ENCODE measurements at places on chromosomes 3 and 15.

DNA sequence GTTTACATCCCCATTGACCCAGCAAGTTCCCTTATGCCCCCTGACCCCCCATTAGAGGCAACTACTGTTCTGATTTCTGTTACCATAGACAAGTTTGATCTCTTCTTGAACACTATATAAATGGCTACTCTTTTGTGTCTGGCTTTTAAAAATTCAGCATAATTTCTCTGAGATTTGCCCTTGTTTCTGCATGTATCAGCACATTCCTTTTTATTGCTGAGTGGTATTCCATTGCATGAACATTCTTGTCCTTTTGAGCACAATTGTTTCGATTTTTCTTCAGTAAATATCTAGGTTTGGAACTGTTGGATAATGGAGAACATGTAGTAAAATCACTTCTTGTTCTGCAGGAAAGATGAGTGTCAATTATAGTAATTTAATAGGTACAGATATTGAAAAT lies 49.1 kb upstream of the MYRIP start:
- no peak for DNase-seq

DNA sequence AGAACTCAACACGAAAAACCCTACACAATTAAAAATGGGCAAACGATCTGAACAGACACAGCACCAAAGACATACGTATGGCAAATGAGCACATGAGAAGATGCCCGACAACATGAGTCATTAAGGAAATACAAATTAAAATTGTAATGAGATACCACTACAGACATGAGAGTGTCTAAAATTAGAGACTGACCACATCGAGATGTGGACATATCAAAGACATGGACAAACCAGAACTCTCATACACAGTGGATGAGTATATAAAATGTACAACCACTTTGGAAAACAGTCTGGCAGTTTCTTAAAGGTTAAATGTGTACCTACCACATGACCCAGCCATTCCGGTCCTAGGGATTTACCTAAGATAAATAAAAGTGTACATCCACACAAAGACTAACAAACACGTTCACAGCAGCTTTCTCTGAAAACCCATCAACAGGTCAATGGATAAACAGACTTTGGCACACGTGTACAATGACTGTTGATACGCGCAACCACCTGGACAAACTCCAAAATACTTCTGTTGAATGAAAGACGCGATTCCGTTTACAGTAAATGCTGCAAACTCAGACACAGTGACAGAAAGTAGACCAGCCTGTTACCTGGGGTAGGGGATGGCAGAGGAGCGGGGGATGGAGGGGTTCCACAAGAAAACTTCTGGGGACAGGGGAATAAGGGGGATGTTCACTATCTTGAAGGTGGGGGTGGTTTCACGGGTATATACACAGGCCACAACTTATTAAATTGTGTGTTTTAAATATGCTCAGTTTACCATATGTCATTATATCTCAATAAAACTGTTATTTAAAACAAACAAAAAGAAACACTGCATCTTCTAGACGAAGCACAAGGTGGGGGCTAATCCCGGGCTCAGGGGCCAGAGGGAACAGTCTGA lies 2.1 kb downstream of the TNK2 start:
- DNase-seq = no peak

- DNase-seq = no peak
These were observed 79.3 kb upstream of the TCF12 start for GRCh38 chr15:56839099-56839498.

DNA sequence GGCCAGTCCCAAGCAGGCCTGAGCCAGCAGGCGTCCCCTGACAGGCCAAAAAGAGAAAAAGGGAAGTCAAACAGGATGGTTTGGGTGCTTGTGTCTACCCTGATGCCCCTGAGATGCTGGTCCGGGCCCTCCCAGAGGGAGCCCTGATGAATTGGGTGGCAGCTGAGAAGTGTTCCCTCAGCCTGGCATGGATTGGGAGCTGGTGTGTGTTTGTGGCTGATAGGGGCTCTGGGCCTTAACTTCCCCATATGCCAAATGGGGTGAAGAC lies 1.4 kb downstream of the FBLN2 start:
- DNase-seq = no peak

DNA sequence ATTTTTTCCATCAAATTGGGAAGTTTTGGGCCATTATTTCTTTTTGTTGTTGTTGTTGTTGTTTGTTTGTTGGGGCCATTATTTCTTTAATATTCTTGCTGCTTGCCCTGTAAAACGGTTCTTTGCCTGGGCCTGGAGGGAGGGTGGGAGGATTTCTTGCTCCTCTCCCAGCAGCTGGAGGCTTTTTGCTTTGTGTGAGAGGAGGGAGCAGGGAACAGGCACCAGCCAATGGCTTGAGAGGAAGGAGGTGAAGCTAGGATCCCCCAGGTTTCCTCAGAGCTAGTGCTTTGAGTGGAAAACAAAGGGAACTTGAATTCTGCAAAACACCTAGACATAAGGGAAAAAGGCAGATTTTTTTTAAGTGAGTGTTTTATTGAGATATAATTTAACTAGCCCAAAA lies 61.2 kb upstream of the DNAJC19 start:
- DNase-seq = no peak

DNA sequence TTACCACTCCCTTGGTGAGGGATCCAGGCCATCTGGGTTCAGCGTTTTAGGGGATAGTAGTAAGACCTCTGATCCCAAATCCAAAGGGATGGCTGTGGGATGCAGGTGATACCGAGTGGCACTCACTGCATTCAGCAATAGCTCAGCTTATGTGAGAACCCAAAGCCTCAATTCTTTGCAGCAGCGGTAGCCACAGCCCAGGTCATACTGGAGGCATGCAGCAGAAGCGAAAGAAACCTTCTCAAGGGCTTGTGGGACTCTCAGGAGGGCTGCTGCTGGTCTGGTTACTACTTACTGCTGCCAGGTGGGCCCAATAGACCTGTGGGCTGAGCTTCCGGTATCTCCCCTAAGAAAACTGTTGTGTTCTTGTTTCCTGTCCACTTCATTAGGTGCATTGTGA lies 38.0 kb downstream of the CHCHD6 start:
- DNase-seq = no peak

DNA sequence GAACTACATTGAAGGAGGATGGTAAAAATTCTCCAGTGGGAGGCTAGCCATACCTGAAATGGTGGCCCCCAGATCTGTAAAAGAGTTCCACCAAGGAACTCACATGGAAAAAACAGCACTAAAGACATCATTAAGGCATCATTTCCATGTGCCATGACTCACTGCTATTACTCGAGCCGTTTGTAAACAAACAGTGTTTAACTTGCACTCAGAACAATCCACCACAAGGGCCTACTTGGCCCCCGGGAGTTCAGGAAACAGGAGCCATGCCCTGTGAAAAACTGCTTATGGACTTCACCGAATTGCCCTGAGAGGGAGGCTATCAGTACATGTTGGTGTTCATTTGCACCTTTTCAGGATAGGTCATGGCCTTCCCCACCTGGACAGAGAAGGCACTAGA lies 18.2 kb downstream of the CCR4 start:
- no peak for DNase-seq

- no peak for DNase-seq
These were observed 33.9 kb downstream of the FSTL1 start for GRCh38 chr3:120416868-120417267.
